ENCODE measurements at places on chromosomes 7 and 10. TPM values are rescaled to one million over a fixed set of nuclear protein-coding genes. Genes with fewer than 3 reads are reported as not detected.
A peak's percentile ranks its signal among the peaks of the same experiment; 100 is the strongest.

Gene IDE
- total RNA-seq, result 17.7 TPM

Gene GPR26
- total RNA-seq, result not detected

Gene PRSS2
- total RNA-seq, result not detected

GRCh38 chr10:101570428-101571270 lies 17.4 kb downstream of the POLL start:
- no peaks in the 10 kb centered on the region for H3K36me3 ChIP-seq
- H3K27me3 ChIP-seq, result peaks cover 4% of the 10 kb centered on the region
- no peak for DNase-seq

DNA sequence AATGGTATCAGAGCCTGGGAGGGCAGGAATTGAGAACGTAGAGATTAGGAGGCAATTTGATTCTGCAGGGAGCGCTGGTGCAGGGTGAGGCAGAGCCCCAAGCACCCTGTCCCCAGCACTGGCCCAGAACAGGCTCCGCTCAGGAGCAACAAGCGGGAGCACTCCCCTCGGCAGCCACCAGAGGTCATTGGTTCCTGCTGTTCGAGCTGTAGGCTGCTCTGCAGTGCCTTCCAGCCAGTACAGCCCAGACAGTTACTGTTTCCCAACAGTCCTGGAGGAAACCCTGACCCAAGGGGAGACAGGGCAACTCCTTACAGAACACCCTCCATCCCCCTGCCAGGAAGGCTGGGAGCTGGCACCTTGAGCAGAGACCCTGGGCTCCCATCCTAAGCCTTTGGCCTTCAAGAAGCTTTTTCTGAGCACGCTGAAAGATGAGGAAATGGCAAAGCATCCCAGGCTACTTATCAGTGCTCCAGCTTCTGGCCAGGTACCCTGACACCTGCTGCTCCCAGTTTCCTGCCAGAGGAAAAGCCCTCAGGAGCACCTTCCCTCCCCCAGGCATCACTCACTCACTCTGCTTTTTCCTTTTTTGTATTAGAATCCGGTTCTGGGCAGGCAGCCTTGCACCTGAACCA lies 71.2 kb upstream of the EFCAB10 start:
- H3K4me3 ChIP-seq, result no peak overlapping the region
- peak; percentile 71 for DNase-seq
